NCI-H2081 (cell line): ENCODE measurements at places on chromosomes 4 and X.

DNA sequence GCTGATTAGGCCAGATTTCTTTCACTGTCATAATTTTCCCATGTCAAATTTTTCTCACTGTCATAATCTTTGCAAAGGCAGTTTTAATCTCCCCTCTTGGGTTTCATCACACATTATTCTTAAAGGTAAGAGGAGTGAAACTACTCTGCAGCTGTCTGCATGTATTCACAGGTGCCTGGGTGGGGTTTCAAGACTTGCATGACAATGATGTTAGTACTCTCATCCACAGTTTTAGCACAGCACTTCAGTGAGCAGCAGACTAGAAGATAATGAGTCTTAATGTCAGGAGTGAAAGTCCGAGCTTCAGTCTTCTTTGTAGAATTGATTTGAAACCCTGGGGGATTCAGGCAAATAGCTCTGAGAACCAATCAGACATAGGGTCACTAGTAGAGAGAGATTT lies 182.5 kb upstream of the GALNT7 start:
- DNase-seq: no peak

DNA sequence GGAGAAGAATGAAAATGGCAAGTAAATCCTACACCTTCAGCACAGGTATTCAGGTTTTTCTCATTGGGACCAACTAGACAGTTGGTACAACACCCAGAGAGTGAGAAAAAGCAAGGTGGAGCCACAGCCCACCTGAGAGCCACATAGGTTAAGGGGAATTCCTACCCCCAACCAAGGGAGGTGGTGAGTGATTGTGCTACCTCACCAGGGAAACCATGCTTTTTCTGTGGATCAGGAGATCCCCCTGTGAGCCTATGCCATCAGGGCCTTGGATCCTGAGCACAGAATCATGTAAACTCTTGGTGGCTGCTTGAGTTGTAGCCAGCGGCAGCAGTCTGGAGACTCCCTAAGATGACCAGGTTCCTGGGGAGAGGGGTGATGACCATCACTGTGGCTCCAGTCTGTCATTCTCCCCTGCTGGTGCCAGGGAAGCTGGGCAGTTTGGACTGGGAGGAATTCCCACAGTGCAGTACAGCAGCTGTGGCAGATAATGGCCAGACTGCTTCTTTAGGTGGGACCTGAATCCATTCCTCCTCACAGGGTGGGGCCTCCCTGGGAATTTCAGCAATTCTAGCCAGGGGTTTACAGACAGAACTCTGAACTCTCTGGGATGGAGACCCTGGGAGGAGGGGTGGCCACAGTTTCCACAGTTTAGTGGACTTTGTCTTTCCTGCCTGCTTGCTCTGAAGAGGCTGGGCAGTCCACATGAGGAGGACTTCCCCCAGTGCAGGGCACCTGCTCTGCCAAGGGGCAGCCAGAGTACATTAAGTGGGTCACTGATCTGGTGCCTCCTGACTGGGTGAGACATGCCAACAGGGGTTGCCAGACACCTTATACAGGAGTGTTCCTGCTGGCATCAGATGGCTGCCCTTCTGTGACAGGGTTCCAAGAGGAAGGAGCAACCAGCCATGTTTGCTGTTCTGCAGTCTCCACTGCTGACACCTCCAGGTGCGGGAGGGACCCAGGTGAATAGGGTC lies 43.2 kb downstream of the PARM1 start:
- no peak for DNase-seq

GRCh38 chrX:132594129-132594528 lies 105.3 kb upstream of the MBNL3 start:
- DNase-seq: no peak

- no peak for DNase-seq
Observed at GRCh38 chr4:14767142-14767541, 235.1 kb upstream of the CPEB2 start.

GRCh38 chr4:110622841-110623717 lies at the start of gene PITX2:
TSS of gene PITX2 (minus strand) at chr4:110623077. CDS start at chr4:110622460, 617 bp downstream.
- DNase-seq: no peak

GRCh38 chr4:7877176-7877575 lies 62.5 kb downstream of the AFAP1 start:
- no peak for DNase-seq

GRCh38 chrX:120136840-120137239 lies 21.1 kb upstream of the RHOXF1 start:
- DNase-seq: no peak

GRCh38 chrX:123797543-123798447 lies 62.1 kb upstream of the XIAP start:
- no peak for DNase-seq

- DNase-seq: no peak
Observed at GRCh38 chr4:53801373-53801772, 210.1 kb upstream of the LNX1 start.

DNA sequence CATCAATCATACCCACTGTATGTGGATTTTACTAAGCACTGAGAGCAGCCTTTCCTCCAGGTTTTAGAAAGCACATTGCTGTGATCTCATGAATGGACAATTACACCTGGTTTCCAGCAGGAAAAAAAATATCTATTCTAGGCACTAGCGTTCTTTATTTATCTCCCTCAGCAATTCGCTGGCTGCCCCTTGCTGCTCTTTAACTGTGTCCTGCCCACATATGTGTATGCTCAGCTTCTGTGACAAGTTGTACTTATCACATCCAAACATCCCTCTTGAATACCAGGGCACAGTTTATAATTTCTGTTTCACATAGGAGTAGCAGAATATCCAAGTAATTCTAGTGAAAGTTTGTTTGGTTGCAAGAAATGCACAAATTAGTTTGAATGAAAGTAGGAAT lies 146.8 kb downstream of the USP46 start:
- DNase-seq: no peak

- DNase-seq: no peak
Observed at GRCh38 chr4:8393593-8394038, 46.9 kb downstream of the ACOX3 start.

- no peak for DNase-seq
Observed at GRCh38 chrX:12886545-12886944, 19.7 kb downstream of the TLR7 start.

DNA sequence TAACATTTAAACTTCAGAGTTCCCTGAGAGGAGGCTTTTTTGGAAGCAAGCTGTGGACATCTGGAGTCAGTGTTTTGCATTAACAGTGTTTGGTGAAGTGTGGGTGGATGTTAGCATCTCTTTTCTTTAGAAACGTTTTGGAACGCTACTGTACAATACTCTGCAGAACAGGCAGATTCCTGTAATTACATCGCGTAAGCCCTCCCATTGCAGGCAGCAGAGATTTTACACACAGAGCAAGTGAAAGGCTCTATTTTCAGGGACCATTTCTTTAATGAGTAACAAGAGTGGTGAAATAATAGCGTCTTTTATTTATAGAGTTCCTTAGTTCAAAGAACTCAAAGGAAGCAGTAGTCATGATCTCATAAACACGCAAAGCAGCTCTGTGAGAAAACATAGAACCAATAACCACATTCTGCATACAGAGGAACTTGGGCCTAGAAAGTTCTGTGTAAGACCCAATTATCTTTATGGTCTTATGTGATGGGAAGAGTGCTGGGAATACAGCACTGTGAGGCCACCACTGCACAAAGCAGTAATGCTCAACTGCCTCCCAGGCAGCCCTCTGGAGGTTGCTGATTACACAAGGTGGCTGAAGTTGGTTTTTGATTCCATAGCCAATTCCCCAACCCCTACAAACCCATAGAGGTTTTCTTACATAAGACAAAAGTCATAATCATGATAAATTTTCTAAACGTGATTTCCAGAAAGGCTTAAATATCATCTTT lies 298.7 kb upstream of the EPHA5 start:
- no peak for DNase-seq

DNA sequence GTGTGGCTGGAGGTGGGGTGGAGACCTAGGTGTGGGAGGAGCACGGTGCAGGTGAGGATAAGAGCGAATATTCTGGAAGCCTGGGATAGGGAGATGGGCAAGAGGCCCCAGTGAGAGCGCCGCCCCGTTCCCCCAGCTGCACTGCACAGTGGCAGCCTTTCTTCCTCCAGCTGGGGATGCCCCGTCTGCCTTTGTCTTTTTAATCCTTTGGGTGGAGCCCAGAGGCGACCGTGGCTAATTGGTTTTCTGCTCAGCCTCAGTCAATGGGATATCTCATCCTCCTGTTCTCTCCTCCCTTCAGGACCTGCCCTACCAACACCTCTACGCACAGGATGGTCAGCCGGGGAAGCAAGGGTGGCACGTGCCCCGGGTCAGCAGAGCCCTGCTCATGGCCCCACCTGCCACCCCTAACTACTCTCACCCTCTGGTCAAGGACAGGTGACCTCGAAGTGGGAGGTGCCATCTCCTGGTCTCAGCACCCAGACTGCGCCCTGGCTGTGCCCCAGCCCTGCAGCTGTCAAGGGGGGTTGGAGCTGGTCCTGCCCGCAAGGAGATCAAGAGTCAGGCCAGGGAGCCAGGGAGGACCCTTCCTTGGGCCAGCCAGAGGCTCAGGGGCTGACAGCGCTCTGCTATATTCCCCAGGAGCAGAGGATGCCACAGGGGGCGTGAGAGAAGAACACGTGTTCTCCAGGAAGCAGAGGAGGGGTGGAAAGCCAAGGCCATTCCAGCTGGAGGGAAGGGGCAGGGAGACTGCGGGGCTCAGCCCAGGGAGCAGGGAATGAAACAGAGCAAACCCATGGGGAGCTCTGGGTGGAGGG lies 64.0 kb downstream of the ADRA2C start:
- no peak for DNase-seq

- no peak for DNase-seq
Observed at GRCh38 chr4:103497692-103498091, 222.1 kb downstream of the TACR3 start.

GRCh38 chr4:25454476-25454875 lies 77.4 kb downstream of the ANAPC4 start:
- DNase-seq: no peak

DNA sequence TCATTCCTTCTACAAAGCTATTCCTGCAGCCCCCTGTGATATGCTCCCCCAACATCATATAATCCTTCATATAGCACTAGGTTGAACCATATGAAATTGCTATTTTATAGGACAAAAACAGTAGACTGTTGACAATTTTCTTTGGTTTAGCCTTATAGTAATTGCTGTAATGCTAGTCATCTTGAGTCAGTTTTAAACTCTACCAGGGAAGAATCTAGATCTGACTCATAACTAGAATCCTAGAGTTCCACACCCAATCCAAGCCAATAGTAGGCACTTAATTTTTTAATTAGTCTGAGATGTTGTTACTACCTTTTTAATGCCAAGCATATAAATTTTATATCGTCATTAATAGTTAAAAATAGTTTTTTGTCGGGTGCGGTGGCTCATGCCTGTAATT lies 136.8 kb downstream of the CHRNA9 start:
- no peak for DNase-seq

DNA sequence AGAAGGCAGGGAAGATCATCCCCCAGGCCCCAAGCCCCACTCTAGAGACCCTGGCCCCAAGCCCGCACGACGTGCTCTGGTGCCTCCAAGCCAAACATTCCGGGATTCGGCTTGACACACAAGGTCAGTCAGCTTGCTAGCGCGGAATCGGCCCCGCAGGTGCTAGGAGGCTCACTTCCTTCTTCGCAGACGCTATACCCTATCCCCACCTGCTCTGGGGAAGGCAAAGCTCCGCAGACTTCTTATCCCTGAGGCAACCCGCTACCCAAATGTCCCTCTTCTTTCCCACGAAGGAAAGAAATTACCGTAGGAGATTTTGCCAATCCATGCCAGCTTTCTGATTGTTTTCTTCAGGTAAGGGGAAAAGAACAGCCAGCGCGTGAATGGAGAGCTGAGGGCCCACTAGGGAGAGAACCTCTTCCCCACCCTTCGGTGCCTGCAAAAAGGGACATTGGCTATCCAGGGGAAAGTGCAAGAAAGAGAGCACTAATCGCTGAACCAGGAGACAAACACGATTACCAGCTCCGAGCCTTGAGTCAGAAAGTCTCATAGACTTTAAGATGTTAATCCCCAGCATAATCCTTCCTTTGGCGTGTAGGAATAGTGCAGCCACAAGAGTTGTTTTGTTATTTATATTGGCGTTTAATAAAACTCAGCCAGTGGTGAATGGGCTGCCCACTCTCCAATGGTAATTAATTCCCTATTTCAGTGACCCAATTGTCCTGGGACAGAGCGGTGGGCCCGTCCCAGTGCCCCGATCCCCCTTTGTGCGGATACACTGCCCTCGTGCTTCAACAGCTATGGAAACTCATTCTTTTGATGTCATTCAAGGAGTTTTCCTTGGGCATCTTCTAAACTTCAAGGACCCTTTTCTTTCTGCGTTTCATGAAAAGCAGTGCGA lies 5.4 kb upstream of the NEUROG2 start:
- DNase-seq: no peak

DNA sequence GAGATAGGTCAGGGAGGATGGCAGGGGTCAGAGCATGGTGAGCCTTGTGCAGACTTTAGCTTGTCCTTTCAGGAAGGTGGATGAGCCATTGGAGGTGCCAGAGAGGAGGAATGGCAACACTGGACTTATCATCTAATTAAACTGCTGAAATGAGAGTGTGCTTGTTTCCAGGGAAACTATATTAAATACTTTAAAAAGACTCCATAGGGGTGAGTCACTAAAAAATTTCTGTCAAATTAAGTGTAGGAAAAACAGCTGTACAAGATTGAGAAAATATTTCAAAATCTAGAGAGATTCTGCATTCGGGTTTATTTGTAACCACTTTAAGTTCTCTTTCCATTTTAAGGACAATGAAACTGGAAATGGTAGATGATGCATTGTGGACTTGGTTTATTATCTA lies 11.4 kb downstream of the FRAS1 start:
- no peak for DNase-seq

DNA sequence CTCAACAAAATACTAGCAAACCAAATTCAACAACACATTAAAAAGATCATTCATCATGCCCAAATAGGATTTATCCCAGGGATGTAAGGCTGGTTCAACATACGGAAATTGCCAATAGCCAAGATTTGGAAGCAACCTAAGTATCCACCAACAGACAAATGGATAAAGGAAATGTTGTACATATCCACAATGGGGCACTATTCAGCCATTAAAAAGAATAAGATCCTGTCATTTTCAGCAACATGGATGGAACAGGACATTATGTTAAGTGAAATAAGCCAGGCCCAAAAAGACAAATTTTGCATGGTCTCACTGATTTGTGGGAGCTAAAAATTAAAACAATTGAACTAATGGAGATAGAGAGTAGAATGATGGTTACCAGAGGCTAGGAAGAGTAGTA lies 82.0 kb upstream of the FAM241A start:
- no peak for DNase-seq

- peak; percentile 35 for DNase-seq
Observed at GRCh38 chr4:65046192-65047133, 623.8 kb downstream of the EPHA5 start.

DNA sequence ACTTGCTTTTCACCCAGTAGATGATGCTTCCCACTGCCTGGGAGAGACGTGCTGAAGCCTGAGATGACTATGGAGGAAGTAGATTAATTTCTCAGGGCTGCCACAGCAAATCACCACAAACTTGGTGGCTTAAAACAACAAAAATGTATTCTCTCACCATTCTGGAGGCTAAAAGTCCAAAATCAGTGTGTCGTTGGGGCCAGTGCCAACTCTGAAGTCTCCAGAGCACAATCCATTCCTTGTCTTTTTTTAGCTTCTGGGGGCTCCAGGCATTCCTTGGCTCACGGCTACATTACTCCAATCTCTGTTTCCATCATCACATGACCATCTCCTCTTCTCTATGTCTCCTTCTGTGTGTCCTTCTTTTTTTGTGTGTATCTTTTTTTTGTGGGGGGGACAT lies 105.8 kb upstream of the C1QTNF7 start:
- no peak for DNase-seq

- DNase-seq: no peak
Observed at GRCh38 chr4:114373508-114373907, 225.1 kb upstream of the UGT8 start.
